ENCODE measurements at places on chromosomes 13 and 19.

- no peak for DNase-seq
These were observed 120.7 kb upstream of the SOX1 start for GRCh38 chr13:111946214-111946613.

- no peak for DNase-seq
These were observed 42.6 kb upstream of the TPM4 start for GRCh38 chr19:16033721-16034120.

GRCh38 chr13:46173656-46174055 lies 8.3 kb downstream of the LCP1 start:
- no peak for DNase-seq

GRCh38 chr13:33541962-33542308 lies 256.4 kb upstream of the STARD13 start:
- DNase-seq: no peak

DNA sequence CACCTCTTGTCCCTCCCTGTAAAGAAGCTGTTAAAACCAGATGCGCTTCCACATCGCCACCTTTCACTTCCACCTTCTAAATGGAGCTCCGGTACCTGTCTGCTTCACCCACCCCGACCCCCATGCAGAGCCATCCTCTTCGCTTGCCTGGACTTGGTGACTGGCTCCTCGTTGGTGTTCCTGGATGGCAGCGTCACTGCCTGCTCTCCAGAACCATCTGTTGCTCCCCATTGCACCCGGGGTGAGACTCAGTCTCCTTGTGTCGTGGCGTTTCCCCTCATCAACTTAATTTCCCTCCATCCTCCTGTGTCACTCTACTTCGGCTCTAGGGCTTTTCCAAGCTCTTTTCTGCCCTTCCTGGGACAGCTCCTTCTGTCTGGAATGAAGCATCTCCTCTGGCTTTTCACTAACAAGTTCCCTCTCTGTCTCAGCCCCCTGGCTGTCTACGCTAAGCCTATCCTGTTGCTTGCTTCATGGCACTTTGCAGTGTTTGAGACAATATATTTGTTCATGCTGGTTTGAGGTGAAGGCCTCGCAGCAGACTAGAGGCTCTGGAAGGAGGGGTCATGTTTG lies 10.3 kb downstream of the CEBPG start:
- DNase-seq: no peak

DNA sequence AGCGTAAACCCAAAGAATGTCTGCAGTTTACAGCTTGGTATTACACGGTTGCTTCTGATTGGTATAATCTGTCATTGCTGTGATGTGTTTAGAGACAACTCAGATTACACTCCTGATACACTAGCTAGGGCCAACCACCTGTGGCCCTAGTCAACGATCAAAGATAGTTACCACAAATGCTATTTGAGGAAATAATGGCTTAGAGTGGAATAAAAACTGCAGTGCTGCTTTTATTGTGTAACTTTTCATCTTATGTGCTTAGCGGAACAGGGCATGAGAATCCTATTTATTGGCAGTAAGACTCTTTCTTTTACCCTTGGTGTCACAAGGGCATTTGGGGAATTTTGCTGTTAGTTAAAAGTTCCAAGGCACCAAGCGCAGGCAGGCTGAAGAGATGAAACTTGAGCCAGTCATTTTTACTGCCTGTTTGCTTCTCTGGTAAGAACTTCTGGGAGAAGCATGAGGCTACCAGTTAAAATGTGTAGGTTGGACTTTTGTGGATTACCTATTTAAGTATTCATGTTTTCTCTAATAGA lies 363.3 kb downstream of the KCNRG start:
- DNase-seq: no peak

- no peak for DNase-seq
These were observed 42.0 kb downstream of the SPTBN4 start for GRCh38 chr19:40508739-40509260.

DNA sequence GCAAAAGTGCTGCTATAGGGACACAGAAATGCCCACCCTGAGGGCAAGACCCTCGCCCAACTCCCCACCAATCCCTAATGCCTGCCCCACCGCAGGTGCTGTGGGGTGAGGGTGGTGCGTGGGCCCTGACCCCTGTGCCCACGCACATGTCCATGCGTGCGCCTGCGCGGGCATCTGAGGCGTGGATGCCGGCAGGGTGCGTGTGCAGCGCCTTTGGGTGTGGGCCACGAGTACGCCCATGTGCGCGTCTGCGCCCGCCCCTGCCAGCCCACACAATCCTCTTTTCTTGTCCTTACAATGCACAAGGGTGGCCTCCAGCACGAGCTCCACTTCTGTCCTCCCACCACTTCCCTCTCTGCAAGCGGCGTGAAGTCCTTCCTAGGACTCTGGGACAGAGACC lies 14.3 kb downstream of the FUT6 start:
- DNase-seq: no peak

GRCh38 chr13:93778548-93778947 lies 551.9 kb downstream of the GPC6 start:
- no peak for DNase-seq

DNA sequence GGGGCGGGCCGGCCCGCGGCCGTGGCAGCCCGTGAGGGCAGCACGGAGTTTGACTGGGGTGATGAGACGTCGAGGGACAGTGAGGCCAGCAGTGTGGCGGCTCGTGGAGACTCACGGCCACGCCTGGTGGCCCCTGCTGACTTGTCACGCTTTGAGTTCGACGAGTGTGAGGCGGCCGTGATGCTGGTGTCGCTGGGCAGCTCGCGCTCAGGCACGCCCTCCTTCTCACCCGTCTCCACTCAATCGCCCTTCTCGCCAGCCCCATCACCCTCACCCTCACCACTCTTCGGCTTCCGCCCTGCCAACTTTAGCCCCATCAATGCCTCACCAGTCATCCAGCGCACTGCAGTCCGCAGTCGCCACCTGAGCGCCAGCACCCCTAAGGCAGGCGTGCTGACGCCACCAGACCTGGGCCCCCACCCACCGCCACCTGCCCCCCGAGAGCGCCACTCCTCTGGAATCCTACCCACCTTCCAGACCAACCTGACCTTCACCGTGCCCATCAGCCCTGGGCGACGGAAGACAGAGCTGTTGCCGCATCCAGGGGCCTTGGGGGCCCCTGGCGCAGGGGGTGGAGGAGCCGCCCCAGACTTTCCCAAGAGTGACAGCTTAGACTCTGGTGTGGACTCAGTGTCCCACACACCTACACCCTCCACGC lies 4.5 kb downstream of the CIC start:
- no peak for DNase-seq

- DNase-seq: no peak
These were observed 1546.2 kb downstream of the OLFM4 start for GRCh38 chr13:54574791-54575190.

DNA sequence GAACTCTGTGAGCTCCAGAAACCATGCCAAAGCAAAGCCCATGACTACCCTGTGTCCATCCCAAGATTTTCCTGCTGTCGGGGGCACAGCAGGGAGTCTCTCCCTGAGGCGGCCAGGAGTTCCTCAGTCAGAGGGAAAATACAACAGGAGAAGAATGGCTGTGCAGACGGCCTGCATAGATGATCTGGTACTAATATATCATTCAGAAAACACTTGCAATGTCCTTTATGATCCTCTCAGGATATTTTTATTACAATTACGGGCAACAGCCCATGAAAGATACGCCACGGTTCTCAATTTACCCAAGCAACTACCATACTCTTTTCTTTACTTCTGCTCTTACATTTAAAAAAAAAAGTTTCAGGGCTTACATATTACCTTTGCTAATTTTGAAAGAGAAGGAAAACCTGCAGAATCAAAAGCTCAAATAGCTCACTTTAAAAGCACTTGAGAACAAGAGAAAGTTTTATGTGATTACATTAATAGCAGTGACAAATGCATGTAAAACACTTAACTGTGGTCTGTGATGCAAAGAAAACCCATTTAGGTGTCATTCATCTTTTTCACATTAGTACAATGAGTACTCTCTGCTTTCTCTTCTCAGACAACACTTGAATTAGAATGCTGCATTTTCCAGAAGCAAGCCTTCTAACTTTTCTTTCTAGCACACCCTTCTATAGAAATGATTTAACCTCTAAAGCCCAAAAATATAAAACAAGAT lies 460.8 kb downstream of the KLF5 start:
- no peak for DNase-seq

- DNase-seq: no peak
These were observed 213.6 kb downstream of the RGCC start for GRCh38 chr13:41670873-41671443.

DNA sequence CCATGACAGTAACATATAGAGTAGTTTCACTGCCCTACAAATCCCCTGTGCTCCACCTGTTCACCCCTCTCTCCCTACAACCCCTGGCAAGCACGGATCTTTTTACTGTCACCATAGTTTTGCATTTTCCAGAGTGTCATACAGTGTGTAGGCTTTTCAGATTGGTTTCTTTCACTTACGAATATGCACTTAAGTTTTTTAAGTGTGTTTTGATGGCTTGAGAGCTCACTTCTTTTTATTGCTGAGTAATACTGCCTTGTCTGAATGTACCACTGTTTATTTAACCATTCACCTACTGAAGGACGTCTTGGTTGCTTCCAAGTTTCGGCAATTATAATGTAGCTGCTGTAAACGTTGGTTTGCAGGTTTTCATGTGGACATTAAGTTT lies 175.1 kb downstream of the ITGBL1 start:
- no peak for DNase-seq

- DNase-seq: no peak
These were observed 33.3 kb upstream of the SCEL start for GRCh38 chr13:77502104-77502720.

DNA sequence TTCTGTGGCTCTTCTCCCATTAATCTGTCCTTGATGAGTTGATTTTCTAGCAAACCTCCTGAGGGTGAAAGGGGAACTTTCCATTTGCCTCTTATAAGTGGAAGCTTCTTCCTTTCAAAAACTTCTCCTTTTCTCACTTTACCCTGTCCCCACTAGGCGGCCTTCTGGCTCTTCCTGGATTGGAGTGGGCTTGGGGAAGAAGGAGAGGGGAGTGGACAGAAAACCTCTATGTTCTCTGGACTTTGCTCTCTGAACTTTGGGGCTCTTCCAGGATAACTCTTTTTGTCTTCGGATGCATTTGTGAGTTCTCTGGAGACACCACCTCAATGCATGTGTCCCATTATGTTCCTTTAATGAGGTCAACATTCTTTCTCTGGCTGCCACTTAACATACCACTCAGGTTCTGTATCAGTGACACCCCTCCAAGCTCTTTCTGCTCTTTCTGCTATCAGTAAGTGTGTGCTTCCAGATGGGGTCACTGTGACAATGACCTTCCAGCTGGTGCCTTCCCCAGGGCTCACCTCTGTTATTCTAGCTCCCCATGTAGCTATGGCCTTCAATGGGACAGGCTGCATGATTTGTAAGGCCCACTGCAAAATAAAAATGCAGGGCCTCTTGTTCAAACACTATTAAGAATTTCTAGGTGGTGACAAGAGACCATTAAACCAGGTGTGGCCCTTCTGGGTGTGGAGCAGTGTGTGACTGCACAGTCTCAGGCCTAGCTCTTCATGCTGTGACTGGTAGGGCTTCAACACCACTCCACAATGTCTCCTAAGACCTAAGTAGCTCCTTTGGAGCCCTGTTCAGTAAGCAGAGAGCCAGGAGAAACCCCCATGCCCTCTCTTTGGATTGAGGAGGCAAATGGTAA lies 389.2 kb downstream of the EFNB2 start:
- no peak for DNase-seq

DNA sequence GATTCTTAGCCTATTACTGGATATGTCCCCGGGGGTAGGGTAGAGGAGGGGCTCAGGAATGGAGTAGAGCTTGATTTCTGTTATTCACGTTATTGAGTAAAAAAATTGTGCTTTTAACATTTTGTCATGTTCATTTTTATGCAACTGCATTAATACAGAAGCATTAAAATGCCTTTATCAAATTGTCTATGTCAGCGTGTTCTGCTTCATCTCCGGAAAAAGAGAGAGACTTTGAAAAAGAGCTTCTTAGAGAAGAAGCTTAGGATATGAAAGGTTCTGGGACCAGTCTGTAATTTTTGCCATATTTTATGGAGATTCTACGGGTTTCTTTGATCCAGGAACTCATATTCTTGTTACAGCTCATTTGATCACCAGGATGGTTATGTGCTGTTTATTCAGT lies 82.0 kb downstream of the SLC10A2 start:
- DNase-seq: no peak

DNA sequence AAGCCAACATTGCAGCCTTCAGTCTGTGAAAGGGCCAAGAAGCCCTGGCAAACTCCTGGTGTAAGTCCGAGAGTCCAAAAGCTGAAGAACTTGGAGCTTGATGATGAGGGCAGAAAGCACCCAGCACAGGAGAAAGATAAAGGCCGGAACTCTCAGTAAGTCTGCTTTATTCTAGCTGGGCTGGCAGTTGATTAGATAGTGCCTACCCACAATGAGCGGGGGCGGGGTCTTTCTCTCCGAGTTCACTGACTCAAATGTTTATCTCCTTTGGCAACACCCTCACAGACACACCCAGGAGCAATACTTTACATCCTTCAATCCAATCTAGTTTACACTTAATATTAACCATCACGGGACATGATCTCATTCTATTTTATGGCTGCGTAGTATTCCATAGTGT lies 1317.1 kb downstream of the SLITRK1 start:
- DNase-seq: no peak

DNA sequence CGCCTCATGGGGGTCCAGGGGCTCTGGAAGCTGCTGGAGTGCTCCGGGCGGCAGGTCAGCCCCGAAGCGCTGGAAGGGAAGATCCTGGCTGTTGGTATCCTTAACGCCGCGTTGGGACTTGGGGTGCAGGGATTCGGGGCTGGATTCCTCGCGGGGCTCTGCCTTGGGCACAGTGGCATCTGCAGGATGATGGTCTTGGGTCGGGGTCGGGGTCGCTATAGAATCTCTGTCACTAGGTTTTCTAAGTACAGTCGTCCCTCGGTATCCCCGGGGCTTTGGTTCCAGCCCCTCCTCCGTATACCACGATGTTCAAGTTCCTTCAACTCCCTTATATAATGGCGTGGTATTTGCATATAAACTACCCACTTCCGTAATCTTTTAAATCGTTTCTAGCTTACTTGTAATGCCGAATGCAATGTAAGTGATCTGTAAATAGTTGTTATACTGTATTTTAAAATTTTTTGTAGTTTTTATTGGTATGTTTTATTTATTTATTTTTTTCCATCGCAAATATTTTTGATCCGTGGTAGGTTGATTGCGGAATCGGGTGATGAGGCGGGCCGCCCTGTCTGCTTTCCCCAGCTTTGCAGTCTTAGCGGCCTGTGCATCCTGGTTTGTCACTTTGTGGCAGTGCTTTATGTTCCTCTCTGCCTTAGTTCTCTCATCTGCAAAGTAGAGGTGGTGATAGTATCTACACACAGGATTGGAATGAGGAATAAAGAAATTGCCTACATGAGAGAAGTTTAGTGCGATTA lies 606 bp downstream of the ERCC5 start:
- DNase-seq: no peak

- no peak for DNase-seq
These were observed 546.6 kb downstream of the KCTD12 start for GRCh38 chr13:76339649-76340048.

DNA sequence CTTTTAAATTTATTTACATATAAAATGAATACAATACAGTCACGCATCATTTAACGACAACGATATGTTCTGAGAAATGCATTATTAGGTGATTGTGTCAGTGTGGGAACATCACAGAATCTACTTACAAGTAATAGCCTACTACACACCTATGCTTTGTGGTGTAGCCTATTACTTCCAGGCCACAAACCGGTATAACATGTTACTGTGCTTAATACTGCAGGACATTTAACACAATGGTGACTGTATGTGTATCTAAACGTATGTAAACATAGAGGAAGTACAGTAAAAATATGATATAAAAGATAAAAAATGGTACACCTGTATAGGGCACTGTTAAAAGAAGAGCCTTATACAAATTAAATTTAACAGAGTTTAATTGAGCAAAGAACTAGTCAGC lies 62.4 kb upstream of the KLHL1 start:
- no peak for DNase-seq
